CD4-positive, alpha-beta memory T cell (primary cell): ENCODE measurements at places on chromosomes 5 and 9.

DNA sequence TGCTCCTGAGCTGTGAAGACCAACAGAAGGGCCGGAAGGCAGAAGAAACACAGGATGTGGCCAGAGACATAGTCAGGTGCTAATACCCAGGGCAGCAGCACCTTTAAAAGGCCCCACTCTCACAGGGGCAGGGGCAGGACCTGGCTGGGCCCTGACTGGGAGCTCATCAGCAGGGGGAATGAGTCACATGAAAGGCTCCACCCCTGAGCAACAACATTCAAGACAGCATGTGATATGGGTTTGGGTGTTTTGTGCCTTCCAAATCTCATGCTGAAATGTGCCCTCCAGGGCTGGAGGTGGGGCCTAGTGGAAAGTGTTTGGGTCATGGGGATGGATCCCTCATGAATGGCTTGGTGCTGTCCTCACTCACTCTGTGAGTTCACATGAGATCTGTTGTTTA, 181.7 kb downstream of the ERCC6L2 start:
- no peak for DNase-seq

DNA sequence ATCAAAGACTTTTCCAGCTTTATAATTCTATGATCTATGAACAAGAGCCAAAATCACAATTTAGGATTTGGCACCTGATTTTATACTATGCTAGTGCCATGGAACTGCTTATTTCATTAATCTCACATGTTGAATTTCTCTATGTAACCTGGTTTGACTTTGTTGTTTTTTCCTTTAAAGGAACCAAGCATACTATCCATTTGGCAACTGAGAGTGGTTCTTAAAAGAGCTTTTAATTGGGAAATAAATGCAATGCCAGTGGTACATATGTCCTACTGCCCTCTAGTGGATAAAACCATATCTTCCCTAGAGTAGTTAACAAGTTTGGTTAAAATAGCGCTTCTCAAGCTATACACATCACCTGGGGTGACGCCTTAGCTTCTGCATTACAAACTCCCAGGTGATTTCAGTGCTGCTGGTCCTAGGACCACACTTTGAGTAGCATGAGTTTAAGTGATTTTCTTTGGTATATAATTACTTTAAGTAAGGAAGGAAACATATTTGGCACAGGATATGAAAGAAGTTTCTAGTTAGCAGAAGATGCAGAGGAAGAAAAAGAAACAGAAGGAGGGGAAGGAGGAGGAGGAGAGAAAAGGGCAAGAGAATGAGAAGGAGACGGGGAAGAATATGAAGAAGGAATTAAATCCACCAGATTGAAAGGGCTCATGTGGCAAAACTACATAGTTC, 56.8 kb downstream of the FGF10 start:
- DNase-seq, result no peak

GRCh38 chr9:89811356-89811755, 206.5 kb downstream of the GADD45G start:
- no peak for DNase-seq

DNA sequence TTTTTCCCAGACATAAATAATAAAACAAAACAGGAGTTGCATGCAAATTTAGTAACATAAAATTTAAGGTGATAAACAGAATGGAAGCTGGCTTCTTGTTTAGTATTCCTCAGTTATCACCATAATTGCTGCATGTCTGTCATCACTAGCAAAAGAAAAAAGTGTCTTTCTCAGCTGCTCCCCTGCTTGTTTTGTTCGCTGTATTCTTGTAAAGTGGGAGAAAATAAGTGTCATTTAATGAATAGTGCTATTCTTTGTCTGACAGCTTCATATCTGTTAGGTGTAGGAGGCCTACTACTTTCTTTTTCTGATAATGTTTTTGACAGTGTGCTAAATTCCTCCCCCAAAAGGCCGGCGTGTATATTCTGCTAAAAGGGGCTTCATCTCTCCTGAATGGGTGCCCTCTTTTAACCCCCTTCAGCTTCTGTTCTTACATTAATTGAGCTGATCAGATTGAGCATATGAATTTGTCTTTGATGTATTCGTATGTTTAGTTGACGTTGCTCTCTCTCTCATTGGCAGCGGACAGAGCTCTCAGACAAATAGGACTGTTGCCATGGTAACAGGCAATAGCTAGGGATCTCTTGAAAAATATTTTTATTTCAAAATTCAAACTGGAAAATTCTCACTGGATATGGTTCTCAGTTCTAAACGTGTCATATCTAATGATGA, 303.8 kb downstream of the KIAA0825 start:
- DNase-seq, result no peak

- DNase-seq, result no peak
Measured at GRCh38 chr5:142110046-142110531, 1.5 kb downstream of the NDFIP1 start.

DNA sequence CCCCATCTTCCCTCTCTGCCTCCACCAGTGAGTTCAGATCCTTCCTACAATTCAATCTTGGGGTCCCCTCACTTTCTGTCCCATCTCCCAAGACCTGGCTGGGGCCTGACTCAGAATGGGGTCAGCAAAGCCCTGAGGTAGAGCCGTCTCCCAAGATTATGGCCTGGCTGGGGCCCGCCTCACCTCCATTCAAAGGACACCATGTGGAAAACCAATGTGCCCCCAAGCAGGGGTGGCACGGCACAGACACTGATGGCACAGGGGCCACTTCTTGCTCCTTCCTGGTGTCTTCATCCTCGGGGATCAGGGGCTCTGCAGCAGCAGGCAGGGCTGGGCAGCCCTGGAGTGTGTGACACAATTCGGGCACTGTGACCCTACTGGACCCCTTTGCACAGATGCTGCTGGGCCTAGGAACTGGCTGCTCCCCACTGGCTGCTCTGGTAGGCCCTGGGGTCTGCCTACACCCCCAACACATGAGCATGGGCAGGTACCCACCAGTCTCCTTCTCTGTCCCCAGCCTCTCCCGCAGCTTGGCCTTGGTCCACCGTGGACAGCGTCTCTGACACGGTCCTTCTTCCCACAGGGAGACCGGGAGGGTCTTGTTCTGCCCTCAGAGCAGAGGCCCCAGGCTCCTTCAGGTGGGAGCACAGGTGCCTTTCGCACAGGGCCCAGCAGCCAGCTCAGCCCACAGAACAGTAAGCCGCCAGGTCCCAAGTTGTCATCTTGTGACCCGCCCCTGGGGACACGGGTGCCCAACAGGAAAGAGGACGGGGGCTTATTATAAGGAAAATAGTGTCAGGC, 89.5 kb downstream of the ADAMTS2 start:
- DNase-seq, result no peak

- DNase-seq, result no peak
Measured at GRCh38 chr5:150648294-150649107, 8.0 kb downstream of the SYNPO start.

GRCh38 chr5:155504606-155505005, 491.1 kb downstream of the KIF4B start:
- no peak for DNase-seq

- no peak for DNase-seq
Measured at GRCh38 chr5:72468606-72469005, 38.6 kb downstream of the ZNF366 start.

DNA sequence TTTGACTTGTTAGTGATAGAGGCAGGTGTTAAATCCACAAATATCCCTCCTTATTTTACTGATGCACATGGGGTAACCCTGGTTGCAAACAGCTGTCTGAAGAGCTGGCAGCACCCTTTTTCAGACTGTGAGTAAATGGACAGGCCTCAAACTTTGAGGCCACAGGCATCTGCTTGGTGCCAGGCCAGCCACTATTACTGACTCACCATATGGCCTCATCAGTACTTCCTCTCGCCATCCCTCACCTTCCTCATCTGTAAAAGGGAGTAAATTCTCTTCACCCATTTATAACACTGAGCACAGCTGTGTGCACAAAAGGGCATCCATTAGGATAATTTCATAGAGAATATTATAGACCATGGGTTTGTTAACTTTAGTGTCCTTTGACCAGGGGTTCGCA, 11.9 kb upstream of the TNIP1 start:
- DNase-seq, result no peak

GRCh38 chr5:96509721-96510350, 76.8 kb upstream of the PCSK1 start:
- no peak for DNase-seq

DNA sequence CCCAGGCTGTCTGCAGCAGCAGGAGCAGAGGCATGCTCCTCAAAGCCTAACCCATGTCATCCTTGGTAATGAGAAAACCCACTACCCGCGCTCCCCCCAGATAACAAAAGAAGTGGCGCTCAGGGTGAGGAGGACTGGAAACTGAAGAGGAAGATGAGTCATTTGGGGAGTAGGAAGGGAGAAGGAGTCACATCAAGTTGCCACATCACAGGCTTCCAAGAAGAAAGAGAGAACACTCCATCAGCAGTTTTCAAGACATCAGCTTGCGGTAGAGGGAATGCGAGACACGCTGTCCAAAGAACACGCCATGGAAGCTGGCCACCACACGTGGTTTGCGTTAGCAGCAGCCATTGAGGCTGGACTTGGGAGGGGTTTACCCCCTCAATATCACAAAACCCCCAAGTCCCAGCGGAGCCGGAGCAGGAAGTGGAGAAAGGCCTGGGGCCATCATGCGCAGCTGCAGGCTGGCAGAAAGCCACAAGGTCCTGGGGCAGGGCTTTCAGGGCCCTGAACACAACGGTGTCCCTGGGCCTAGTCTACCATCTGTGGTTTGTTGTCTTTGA, 41.5 kb downstream of the SH3PXD2B start:
- no peak for DNase-seq

DNA sequence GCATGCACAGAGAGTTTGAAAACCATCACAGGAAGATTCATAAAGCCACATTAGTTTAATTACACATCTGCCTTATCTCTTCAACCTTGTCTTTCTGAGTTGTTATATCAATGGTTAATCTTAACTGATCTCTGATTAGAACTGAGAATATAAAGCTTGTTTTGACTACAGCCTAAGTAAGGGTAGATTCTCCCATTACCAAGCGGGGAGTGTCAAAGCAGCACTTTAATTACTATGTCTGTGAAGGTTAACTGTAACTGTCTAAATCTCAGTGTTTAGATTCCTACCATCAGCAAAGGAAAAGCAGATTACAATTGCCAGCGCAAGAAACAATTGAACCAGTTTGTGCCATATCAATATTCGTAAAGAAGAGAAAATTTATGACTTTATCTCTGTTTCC, 348.7 kb downstream of the CDH12 start:
- no peak for DNase-seq

- no peak for DNase-seq
Measured at GRCh38 chr9:130138791-130139190, 33.4 kb upstream of the NCS1 start.

DNA sequence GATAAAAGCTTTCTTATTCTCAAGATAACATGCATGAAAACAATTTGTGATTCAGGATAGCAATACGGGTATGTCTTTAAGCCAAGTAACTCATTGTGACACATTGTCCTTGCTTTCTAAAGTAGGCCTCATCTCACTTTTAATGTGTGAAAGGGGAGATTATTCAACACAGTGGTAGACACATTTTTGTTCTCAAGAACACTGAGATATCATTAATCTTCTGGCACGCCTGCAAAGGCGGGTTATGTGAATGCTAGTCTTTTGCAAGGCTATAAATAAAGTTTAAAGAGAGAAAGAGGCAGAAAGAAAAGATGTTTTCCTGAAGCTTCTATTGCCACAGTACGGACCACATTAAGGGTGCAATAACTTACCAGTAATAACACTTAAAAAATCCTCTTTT, 181.8 kb upstream of the MEF2C start:
- DNase-seq, result no peak

GRCh38 chr5:137666461-137666850, 69.4 kb downstream of the KLHL3 start:
- DNase-seq, result no peak

- no peak for DNase-seq
Measured at GRCh38 chr5:150006318-150006717, 5.8 kb downstream of the HMGXB3 start.

DNA sequence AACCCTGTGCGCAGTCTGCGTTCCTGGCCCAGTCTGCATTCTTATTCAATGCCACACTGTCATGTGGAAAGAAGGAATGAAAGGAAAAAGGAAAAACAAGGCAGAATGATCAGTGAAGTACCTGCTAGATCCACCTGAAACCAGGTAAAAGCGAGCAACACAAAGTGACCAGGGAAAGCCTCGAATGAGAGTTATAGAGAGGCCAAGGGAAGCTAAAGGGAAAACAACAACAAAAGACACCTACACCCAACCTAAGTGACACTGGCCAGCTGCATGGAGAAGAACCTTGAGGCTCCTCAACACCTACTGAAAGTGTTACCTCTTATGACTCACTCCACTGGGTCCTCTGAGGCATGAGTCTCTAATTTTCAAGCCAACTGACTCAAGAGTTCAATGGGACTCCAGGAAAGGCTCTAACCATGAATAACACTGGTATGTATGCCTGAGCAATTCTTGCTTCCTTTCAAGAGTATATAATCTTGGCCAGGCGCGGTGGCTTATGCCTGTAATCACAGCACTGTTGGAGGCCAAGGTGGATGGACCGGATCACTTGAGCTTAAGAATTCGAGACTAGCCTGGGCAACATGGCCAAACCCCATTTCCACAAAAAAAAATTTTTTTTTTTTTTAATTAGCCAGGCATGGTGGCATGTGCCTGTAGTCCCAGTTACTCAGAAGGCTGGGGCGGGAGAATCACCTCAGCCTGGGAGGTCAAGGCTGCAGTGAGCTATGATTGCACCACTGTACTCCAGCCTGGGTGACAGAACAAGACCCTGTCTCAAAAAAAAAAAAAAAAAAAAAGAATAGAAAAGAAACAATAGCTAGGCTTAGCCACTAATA, 29.0 kb downstream of the MTMR12 start:
- no peak for DNase-seq

DNA sequence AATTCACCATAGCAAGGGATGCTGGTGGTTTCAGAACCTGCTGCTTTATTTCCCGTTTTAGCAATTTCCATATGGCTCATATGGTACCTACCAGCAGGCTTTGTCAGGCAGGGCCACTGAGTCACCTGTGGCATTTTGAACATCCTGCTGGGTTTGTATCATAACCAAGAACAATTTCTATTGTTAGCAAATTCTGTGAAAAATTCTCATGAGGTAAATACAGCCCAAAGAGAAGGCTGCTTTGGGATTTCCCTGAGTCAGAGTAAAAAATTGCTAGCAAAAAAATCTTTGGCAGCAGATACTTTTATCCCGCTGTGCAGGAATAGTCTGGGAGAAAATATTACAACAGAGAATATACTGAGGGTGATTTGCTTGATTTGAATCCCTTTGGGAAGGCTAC, 52.7 kb downstream of the PRR16 start:
- no peak for DNase-seq
